Activated CD8-positive, alpha-beta T cell treated with anti-CD3 and anti-CD28 coated beads for 36 hours (primary cell): ENCODE measurements at places on chromosomes 6 and 20. TPM values are rescaled to one million over a fixed set of nuclear protein-coding genes. Genes with fewer than 3 reads are reported as not detected.
A peak's percentile ranks its signal among the peaks of the same experiment; 100 is the strongest.

GRCh38 chr20:47699818-47700217 is 85.5 kb downstream of the SULF2 start:
- no peak for DNase-seq

- DNase-seq = no peak
Measured at GRCh38 chr20:14049111-14049510, 53.8 kb downstream of the MACROD2 start.

DNA sequence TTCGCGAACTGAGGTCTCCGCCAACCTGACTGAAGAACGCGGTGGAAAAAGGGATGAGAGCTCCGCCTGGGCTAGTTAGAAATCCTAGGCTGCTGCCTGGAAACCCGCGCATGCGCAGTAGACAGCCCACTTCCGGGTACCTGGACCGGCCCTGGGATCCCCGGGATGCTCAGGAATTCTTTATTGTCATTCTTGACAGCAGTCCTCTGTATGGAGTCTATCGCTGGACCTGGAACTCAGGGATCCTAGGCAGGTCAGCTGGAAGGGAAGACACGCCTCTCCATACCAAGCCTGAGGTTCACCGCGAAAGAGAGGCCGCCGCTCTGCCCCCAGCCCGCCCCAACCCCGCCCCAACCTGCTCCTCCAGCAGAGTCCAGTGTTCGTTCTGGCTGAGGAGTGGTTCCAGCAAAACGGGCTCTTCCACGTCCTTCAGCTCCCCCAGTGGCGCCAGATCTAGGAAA is 1379.2 kb upstream of the DEFB115 start:
- DNase-seq = no peak

GRCh38 chr6:34491091-34491430 is 25.2 kb downstream of the PACSIN1 start:
- no peak for DNase-seq

- no peak for DNase-seq
Measured at GRCh38 chr6:132063738-132064137, 112.6 kb upstream of the CCN2 start.

DNA sequence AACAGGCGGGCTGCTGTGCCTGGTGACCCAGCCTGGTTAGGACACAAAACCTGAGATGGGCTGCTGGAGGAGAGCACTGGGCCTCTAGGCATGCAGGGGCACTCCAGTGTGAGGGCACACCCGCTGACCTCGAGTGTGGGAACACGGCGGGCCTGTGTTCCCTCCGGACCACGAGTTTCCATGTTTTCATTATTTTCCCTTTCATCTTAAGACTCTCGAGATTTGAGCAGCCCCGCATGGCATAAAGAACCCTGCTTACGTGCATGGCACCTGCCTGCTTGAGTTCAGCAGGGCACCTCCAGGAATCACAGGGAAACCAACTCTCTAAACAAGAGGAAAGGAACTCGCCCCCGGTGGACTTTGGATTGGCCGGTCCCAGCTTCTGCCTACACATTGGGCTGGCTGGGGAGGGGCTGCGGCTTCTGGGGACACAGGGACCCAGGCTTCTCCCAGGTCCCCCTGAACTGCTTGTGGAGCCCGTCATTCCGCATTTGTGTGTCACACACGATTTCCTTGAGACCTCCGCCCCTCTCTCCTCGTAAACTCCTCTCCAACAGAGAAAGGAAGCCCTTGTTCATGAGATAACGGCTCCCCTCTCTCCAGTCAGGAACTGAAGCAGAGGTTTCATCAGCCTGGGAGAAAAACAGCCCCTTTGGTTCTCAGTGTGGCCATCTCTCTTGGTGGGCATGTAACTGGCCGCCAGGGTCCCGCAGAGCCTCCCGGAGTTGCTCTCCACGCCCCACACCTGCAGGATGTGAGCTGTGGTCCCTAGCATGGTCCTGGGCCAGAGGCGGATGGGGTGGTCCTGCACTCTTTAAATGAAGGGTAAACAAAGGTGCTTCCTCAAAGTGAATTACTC is 181.8 kb downstream of the TTLL2 start:
- no peak for DNase-seq

GRCh38 chr20:60321601-60322000 is 363.4 kb downstream of the CDH26 start:
- DNase-seq = no peak

DNA sequence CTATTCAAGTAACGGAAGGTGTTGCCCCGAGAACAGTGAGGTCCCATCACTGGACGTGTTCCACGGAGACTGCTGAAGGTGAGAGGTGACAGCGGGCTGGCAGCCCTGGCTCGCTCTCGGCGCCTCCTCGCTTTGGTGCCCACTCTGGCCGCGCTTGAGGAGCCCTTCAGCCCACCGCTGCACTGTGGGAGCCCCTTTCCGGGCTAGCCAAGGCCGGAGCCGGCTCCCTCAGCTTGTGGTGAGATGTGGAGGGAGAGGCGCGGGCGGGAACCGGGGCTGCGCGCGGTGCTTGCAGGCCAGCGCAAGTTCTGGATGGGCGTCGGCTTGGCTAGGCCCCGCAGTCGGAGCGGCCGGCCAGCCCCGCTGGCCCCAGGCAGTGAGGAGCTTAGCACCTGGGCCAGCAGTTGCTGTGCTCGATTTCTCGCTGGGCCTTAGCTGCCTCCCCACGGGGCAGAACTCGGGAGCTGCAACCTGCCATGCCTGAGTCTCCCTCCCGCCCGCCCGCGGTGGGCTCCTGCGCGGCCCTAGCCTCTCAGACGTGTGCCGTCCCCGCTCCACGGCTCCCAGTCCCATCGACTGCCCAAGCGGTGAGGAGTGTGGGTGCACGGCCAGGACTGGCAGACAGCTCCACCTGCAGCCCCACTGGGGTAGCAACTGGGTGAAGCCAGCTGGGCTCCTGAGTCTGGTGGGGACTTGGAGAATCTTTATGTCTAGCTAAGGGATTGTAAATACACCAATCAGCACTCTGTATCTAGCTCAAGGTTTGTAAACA is 77.6 kb downstream of the RNF182 start:
- no peak for DNase-seq

GRCh38 chr6:33826537-33826936 is 22.7 kb upstream of the MLN start:
- no peak for DNase-seq

DNA sequence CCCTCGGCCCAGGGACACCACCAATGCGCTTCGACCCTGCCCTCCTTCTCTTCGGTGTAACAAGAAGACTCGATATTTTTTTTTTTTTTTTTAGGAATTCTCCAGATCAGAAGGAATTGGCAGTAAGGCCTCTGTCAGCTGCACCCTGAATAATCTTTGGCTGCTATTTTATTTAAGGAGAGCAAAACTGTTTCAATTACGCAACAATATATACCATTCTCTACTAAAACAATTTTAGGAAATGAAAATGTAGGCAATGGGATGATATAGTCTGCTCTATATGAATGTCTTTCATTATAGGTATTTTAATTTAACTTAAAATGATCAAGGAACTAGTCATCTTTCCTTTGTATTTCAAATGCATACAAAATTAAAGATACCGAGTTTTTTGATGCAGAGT is 13.3 kb downstream of the ZCCHC3 start:
- DNase-seq = no peak

DNA sequence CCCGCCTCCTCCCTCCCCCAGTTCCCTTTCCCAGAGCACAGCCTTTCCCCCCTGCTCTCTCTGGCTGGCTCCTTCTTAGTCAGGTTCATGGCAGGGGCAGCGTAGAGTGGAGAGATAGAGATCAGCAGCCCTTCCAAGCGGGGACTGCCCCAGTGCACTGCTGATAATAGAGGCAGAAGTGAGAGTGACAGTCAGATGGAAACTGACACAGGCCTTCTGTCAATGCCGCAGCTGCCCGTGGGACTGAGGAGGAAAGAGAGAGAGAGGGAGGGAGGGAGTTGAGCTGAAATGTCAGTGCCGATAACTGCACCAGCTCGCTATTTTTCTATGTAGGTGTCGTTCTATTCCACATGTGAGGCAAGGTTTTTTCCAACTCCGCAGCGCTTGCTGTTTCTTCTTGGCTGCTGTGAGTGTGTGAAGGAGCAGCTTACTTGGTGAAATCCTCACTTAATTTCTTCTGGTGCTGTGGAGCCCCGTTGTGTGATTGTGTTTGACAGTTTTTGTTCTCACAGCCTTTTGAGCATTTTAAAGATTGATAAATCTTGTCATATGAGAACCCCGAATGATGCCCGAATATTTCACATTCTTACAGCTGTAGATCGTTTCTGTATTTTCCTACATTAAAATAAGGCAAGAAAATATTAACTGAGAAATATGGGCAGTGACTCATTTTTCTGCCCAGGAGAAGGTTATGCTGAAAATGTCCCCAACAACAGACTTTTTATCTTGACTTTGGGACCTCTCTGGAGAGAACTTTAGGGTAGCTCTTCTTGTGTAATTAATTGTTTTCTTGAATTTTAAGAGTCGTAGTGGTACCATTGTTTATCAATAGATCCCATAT is 386.4 kb upstream of the MMS22L start:
- DNase-seq = peak; percentile 49

- DNase-seq = no peak
Measured at GRCh38 chr6:5152460-5152859, 67.3 kb downstream of the PPP1R3G start.

- DNase-seq = no peak
Measured at GRCh38 chr20:50127587-50128519, 14.9 kb upstream of the UBE2V1 start.

GRCh38 chr20:539191-539590 is 4.4 kb downstream of the CSNK2A1 start:
- no peak for DNase-seq

GRCh38 chr6:159759645-159760044 is 2.2 kb upstream of the ACAT2 start:
- no peak for DNase-seq

GRCh38 chr6:6901205-6901719 is 206.5 kb upstream of the RREB1 start:
- no peak for DNase-seq

DNA sequence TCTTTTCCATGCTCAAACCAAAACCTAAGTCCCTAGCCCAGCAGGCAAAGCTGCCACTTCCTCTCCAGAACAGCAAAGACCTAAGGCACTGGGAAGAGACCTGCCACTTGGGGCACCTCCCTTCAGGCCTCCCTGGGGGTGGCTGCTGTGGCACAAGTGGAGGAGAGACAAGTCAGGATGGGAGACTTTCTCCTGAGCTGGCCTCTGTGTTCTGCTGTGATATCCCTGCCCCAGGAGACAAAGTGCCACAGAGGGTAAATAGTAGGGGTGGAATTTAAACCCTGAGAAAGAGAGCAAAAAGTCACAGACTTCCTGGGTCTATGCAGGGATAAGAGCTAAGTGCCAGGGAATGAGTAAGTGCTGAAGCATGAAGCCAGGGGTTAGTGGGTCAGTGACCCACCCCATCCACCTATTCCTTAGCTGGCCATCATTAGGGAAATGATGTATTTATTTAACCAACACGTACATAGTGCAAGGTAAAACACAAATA is 84.2 kb downstream of the MRPL14 start:
- DNase-seq = no peak

DNA sequence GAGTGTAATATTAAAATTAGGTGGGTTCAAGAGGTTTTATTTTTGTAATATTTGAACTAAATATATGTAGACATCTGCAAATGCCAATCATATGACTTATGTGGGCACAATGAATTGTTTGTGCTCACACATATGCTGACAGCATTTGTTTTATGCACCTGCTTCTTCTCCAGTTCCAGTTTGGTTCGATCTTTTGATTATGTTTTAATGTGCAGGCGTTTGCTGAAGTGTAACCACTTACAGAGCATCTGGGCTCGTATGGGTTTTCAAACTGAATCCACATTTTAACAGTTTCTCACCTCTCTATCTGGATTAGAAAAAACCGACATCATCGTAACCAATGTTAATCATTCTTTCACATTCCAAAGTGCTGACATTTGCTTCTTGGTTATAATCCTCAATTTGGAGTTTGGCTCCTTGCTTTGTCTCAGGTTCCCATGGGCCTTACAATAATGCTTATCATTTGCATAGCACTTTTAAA is 129.1 kb upstream of the SPACA1 start:
- no peak for DNase-seq

DNA sequence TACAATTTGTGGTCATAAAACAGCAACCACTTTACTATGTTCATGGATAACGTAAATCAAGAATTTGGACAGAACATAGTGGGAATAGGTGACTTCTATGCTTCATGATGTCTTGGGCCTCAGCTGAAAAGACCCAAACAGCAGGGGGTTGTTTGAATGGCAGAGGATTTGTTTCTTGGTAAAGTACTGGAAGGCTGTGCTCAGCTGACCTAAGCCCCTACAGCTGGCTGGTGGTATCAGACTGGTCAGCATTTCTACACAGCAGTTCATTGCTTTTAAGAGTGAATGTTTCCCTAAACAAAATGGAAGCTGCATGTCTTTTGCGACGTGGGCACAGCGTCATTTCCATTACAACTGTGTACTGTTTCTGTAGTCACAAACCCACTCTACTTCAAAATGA is 148.5 kb upstream of the DEFB112 start:
- DNase-seq = no peak

GRCh38 chr6:137780447-137781034 is 86.5 kb upstream of the TNFAIP3 start:
- DNase-seq = no peak

- no peak for DNase-seq
Measured at GRCh38 chr6:71486461-71486860, 197.8 kb downstream of the OGFRL1 start.

DNA sequence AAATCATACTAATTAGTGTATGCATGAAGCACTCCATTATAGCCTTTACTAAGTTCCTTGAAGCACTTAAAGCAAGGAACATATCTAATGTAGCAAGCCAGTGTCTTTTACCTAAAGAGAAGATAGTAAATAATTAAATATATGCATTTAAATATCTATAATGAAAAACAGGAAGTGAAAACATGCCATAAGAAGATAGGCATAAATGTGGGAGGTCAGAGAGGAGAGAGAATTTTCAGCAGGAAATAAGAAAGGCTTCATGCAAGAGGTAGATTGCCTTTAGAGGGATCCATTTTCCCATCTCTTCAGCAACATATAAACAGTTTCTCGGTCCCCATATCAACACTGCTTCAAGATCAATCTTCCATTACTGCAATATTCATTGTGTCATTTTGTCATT is 599.8 kb downstream of the FRK start:
- DNase-seq = no peak

DNA sequence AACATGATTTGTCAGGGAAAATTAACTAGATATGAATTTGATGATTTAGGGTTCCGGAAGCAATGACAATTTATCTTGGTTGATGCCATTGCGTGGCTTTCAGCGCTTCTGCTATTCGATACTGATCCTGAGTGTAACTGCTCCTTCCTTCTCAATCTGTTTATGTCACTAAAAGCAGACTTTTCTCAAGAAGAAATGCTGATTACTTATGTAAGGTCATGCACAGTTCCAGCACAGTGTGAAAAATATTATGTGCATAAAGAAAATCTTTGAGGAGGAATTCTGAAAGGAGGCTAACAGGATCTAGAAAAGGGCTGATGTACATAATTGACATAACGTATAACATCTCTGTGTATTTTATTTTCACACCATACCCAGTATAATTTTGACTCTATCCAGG is 336.6 kb downstream of the PACRG start:
- no peak for DNase-seq

LPA gene
- not detected for total RNA-seq

FGD2 gene
- 1.6 TPM for total RNA-seq

MATN4 gene
- total RNA-seq = 0.74 TPM

NNAT gene
- not detected for total RNA-seq

BTNL2 gene
- total RNA-seq = not detected

MUC21 gene
- total RNA-seq = not detected

RGS17 gene
- not detected for total RNA-seq

PCMT1 gene
- 97.3 TPM for total RNA-seq

MYMX gene
- total RNA-seq = not detected

WFDC12 gene
- not detected for total RNA-seq

EEF1A2 gene
- total RNA-seq = 2.2 TPM

HNF4A gene
- total RNA-seq = not detected

CNR1 gene
- not detected for total RNA-seq

SAMD3 gene
- 6.4 TPM for total RNA-seq

GABRR1 gene
- total RNA-seq = not detected
